ENCODE measurements at places on chromosomes 12 and 14. TPM values are rescaled to one million over a fixed set of nuclear protein-coding genes. Genes with fewer than 3 reads are reported as not detected.

The TMEM63C gene
- total RNA-seq: 0.15 TPM

DNA sequence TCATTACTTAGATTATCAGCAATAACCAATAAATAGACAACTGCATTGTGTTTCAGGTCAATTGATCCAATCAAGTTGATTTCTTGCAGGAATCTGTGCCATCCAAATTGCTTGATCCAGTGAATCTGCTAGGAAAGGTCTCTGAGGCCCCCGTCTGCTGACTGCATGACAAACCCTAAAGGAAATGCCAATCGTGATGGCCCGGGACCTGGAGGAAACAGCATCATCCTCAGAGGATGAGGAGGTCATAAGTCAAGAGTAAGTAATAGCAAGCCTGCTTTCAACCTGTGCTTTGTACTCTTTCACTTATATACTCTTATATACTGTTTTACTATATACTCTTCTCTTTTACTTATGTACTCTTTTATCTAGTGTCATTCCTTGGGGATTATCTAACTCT, 1.9 kb downstream of the TTLL5 start:
- no peak for DNase-seq

- no peak for DNase-seq
Observed at GRCh38 chr12:32522331-32523221, 123.2 kb downstream of the FGD4 start.

GRCh38 chr12:51867796-51868428, 19.4 kb upstream of the FIGNL2 start:
- no peak for DNase-seq

The MIS18BP1 gene
- 47.1 TPM for total RNA-seq

DNA sequence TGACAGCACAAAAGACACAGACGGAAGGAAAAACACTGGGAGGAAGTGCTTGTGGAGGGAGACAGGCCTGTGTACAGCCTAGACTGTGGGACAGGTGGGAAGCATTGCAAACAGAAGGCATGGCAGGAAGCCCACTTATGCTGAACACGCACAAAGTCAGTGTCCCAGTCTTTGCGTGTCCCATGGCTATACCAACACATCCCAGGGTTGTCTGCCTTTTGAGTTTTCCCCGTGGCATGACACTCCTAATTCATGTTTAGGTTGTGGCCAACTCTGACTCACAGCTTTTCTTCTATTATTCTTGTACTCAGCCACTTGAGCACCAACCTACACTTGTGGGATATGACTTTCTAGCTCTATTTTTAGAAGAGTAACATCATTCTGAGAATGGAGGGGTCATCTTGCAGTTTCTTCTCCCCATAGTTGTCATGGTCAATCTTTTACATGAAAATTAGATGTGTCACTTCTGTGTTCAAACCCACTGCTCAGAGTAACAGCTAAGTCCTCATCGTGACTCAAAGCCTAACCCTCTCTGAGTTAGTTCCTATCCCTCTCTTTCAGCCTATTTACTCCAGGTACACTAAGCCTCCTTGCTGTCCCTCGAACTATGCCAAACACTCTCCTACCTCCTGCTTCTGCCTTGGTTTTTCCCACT, 27.5 kb upstream of the JPH4 start:
- DNase-seq: no peak

- no peak for DNase-seq
Observed at GRCh38 chr12:27549236-27549800, 25.3 kb downstream of the PPFIBP1 start.

- DNase-seq: no peak
Observed at GRCh38 chr14:21219561-21220111, 49.6 kb downstream of the HNRNPC start.

DNA sequence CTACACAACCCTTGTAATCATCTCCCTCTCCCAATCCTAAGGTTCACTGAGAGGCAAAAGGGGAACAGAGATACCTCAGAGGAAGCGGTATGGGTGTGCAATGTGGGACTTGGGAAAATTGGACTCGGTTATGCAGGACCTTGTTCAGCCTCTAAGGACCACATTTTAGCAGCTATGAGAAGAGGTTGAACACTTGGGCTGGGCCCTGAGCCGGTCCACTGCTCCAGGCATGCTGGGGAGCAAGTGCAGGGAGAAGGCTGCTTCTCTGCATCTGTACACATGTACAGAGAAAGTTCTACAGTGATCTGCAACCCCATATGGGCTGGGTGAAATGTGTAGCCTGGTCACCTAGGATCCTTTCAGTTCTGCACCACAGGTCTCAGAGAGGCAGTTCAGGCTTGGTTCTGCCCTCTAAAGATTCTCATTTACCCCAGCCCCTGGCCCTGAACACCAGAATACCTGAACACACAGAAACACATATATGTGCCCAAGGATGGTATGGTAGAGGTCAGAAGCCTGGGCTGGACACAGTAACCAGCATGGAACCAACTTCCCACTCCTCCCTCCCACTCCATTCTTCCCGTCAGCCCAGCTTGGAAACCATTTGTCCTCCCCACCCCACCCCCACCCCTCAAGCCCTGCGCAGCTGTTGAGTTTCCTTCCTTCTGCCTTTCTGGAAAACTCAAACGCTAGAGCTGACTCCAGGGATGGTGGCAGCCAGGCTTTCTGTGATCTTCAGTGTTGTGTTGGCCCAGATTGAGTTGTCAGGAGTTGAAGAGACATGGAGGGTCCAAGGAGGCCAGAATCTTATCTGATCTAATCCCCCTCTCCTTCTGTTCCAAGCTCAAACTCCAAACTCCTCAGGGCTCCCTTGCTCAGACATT, 10.4 kb downstream of the HOXC5 start:
- no peak for DNase-seq

- DNase-seq: no peak
Observed at GRCh38 chr12:53862831-53863230, 75.8 kb upstream of the HOXC13 start.

DNA sequence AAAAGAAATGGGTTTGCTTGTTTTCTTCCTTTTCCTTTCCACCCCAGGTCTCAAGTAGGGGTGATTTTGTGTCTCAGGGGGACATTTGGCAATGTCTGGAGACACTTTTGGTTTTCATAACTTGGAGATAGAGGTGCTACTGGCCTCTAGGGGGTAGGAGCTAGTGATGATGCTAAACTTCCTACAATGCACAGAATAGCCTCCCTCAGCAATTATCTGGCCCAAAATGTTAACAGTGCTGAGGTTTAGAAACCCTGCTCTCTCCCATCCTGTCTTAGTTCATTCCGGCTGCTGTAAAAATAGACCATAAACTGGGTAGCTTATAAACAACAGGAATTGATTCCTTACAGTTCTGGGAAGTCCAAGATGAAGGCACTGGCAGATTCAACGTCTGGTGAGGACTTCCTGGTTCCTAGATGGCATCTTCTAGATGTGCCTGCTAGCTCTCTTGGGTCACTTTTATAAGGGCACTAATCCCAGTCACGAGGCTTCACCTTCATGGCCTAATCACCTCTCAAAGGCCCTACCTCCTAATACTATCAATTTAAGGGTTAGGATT, 7.4 kb upstream of the GAS2L3 start:
- DNase-seq: no peak

- DNase-seq: no peak
Observed at GRCh38 chr12:57793920-57794319, 11.3 kb downstream of the TSFM start.

DNA sequence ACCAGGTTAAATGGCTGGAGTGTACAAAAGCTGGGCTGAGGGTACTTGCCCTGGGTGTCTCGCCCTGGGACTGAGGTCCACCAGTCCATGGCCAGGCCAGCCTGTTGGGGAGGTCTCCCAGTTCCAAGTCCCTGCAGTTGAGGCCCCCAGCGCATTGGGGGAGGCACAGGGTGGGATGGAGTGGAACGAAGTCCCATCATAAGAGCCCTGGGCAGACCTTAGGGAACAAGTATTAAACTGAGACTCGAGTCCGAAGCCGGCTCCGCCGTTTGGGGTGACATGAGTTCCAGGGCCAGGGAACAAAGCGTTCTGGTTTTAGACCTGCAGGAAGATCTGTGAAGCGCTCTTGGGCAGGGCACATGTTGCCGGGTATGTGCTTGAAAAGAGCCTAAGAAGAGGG, 84.7 kb downstream of the ALG10 start:
- DNase-seq: no peak

GRCh38 chr14:76098047-76098446, 53.7 kb upstream of the GPATCH2L start:
- no peak for DNase-seq

DNA sequence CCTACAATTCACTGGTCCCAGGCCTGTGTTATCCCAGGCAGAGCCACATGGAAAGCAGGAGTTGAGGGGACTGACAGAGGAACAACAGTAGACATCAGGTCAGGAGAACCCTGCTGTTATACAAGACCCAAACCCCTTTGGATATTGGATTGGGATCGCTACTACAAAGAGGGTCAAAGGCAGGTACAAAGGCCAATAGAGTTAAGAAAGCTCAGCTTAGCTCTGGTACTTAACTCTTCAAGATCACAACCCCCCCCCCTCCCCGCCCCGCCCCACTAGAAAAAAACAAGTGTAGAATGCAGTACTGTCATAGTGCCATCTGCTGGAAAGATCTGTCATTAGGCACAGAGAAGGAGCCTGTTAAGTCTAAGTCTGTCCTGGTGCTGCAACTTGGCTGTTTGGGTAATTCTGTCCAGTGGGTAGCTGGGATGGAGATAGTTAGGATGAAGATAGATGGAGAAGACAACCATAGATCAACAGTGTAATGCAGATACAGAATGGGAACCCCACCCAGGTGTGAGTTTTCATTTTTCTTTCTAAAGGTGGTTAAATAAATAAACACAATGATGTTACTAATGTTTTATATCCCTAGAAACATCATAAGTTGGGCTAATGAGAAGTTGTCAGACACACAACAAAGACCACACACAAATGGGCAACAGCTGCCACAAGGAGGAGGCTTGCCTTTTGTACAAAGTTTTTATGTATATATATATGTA, 17.2 kb downstream of the REM2 start:
- no peak for DNase-seq

DNA sequence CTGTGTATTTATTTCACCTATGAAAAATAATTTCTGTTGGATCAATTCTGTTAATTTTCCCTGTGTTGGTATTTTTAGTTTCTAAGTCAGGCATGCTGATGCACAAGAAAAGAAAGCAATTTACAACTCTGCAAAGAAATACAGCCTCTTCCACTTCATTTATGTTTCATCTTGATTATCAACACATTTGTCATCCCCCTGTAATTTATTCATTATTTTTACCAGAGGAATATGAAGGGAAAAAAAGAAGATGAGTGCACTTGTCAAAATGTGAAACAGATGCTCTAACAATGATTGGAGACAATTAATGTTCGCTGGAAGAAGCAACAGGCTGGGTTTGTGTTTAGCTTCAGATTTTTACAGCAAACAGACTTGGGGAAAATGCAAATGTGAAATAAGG, 958.5 kb upstream of the SEL1L start:
- DNase-seq: no peak

- no peak for DNase-seq
Observed at GRCh38 chr14:51738754-51739153, 87.0 kb downstream of the FRMD6 start.

DNA sequence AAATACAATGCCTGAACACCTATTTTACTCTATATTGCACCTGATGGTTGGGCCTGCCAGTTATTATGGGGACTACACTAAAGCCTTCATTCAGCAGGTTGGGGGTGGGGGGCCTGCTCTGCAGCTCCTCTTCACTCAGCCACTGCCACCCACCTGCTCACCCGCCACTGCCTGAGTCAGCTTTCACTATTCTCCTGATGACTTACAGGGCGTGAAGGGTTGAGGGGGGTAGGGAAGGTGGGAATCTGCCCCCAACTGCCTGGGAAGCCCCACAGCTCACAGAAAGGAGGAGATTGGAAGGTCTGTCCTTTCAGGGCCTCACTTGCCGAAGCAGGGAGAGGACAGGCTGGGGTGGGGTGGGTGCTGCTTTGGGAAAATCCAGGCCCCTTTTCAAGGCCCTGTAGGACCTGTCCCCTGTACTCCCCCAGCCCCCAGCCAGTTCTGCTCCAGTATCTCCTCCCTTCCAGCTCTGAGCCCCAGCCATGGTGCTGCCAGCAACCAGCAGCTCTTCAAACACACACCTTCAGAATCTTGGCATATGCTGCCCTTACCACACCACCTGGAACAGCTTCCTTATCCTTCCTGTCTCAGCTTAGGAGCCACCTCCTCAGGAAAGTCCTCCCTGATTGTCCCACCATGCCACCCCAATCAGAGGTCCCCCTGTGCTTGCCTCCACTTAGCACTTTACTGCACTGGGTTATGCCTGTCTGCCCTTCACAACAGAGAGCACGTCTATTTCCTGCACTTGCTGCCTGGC, 33.1 kb downstream of the IRF2BPL start:
- no peak for DNase-seq

The MGP gene
- not detected for total RNA-seq

The LTBP2 gene
- 0.11 TPM for total RNA-seq

- no peak for DNase-seq
Observed at GRCh38 chr12:131586269-131586668, 124.6 kb upstream of the SFSWAP start.

DNA sequence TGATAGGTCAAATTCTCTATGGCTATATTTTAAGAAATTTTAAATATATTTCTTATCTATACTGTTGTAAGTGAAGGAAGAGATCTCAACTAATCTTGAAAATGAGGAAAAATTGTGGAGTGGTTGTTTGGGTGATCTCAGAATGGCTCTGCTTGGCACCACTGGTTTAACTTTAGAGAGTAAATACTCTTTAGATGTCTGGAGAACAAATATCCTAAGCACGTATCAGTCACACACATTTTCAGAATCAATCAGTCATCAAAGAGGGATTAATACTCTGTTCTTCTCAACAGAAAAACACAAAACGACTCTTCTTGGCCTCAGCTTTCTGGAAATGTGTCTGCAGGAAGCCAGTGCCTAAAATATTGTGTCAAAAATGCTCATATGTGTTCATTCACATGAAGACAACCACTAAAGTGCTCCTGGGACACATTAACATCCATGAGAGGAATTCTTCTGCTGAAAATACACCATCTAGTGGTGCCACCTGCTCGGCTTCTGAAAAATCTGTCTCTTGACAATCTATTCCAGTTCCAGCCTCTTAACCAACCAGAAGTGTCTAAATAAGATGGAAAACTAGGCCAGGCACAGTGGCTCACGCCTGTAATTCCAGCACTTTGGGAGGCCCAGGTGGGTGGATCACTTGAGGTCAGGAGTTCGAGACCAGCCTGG, 81.1 kb upstream of the CCDC198 start:
- DNase-seq: no peak

DNA sequence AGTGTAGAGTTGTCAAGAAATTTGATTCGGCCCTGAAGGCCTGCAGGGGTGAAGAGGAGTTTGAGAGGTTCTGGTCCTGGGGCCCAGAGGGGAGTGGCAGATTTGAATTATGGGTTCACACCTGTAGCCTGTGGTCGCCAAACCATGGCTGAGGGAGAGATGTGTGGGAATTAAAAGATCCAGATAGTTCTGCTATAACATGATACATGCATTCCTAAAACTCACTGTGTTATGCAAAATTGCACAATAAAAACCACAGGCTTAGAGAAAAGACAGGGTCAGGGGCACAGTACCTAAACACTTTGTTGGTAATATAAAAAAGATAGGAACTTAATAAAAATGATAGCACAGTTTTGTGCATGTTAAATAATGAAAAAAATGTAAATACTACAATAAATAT, 106.2 kb downstream of the TMEM30B start:
- DNase-seq: no peak

GRCh38 chr12:130799051-130799450, 40.0 kb downstream of the STX2 start:
- DNase-seq: no peak

All from activated B cell treated with CpG ODN at 0.5 μM for 24 hours (primary cell).